DMS 273 treated with DMSO at 0.1 percent for 48 hours (cell line): ENCODE measurements at places on chromosomes 11 and 22.
A peak's percentile ranks its signal among the peaks of the same experiment; 100 is the strongest.

- DNase-seq, result no peak
These were observed 10.5 kb upstream of the CHRM1 start for GRCh38 chr11:62931499-62932278.

DNA sequence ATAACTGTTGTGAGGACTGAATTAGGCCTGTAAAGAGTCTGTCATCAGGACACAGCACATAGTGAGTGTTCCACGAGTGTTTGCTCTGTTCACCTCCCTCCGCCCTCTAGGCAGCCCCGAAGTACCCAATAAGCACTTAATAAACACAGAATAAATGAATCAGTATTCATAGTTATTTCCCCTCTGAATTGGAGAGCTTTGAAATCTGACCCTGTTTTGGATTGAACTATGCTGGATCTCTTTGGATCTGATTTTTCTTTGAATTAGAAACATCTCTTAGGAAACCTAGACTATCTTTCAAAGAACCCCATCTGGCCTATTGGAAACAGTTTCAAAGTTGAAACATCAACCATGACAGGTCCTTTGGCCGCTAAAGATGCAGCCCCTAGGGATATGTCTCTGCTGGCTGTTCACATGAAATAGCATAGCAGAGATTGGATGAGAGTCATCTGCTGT lies 615.5 kb downstream of the NTM start:
- no peak for DNase-seq

DNA sequence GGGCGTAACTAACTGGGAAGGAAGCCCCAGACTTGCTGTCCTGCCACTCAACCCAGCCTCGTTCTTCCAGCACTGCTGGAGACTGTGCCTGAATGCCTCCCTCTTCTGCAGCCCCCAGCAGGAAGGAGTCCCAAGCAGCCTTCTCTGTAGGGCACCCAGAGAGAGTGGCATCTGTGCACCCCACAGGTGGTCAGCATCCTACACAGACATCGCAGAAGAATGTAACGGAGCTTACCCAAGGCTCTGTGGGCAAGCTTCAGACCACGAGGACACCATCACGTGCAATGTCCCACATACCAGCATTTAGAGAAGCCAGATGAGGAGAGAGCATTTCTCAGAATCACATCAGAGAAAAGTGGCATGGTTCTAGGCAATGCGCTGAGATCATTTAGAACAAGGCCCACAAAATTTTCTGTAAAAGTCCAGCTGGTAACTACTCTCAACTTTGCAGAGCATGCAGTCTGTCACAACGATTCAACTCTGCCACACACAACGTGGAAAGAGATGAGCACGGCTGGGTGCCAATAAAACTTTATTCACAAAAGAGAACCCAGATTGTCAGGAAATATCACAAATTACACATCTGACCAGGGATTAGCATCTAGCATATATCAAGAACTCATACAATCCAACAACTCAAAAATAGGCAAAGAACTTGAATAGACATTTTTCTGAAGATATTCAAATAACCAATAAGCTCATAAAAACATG lies 33.4 kb downstream of the SHANK2 start:
- no peak for DNase-seq

GRCh38 chr11:83680321-83680720 lies 394.2 kb upstream of the CCDC90B start:
- no peak for DNase-seq

GRCh38 chr22:37231406-37232139 lies 12.5 kb downstream of the RAC2 start:
- DNase-seq, result no peak

DNA sequence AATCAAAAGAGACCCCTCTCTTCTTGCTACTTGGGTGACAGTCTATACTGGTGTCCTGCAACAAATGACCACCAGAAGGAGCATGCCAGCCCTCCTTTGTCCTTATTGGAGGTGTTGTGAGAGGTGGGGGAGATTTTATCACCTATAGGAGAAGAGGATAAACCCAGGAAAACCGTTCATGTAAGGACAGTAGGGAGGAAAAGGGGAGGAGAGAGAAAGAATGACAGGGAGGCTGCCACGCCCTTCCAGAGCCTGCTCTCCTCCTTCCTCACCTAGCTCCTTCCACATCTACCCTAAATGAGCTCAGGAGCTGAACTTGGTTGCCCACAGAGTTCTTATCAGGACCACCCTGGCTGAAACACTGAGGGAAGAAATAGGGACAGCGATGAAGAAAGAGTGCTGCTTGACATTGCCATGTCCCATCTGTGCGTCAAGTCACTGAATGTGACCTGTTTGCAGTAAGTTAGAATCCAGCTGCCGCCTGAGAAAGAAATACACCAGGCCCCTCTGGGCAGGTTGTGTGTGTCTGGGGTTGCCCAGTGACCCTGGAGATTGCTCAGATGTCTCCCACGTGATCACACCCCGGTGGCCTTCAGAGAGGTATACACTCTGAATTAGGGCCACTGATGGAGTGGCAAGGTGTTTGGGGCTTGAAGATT lies 40.4 kb upstream of the ETS1 start:
- DNase-seq, result no peak

- DNase-seq, result no peak
These were observed 597.9 kb upstream of the KIRREL3 start for GRCh38 chr11:127598476-127598875.

DNA sequence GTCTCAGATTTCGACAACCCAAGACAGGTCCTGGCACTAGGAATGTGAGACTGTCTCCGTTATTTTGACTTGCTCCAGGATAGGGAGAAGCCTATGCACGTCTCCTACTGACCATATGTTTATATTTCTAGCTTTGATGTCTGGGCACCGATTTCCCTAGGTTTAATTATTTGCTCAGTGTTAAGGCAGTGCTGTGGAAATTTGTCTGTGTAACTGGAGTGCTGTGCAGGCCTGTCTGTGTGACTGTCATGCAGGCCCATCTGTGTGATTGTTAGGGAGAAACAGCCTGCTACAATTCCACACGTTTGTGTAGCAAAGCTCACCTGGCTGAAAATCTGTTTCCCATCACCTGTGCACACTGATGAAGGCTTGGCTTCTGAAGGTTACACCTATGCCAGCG lies 29.6 kb upstream of the HSPA8 start:
- no peak for DNase-seq

DNA sequence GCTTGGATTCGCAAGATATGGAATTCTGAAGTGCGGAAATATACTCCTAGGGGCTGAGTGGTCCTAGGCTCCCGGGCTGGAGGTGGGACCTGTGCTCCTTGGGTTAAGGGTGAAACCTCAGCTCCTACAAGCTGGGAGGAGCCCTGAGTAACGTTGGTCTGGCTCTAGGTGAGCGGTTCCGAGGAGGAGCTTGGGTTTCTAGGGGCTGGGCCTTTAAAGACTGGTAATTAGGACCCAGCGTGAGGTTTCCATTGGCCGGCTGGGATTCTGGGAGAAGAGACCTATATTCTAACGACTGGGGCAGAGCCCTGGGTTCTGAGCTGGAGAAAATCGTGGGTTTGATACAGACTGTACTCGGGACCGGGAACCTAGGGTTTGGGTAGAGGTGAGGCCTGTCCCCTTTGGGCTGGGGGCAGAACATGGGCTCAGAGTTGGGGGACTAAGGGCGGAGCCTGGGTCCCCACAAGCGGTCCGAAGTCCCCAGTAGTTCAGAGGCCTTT lies 882 bp upstream of the MAP4K2 start:
- no peak for DNase-seq

DNA sequence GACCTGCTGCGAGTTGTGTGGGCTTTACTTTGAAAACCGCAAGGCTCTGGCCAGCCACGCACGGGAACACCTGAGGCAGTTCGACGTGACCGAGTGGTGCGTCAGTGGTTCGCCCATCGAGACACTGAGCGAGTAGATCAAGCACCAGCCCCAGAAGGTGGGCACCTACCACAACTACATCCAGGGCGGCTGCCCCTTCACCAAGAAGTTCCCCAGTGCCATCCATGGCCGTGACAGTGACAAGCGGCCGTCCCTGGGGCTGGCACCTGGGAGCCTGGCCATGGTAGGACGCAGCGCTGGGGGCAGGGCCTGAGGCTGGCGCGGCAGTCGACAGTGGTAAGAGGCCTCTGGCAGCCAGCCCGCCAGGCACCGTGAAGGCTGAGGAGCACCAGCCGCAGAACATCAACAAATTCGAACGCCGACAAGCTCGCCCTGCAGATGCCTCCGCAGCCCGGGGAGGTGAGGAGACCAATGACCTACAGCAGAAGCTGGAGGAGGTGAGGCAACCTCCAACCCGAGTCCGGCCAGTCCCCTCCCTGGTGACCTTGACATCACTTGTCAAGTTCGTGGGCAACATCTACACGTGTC lies 545.2 kb upstream of the CCDC179 start:
- DNase-seq, result no peak

- no peak for DNase-seq
These were observed 98.3 kb downstream of the TYR start for GRCh38 chr11:89275966-89276365.

DNA sequence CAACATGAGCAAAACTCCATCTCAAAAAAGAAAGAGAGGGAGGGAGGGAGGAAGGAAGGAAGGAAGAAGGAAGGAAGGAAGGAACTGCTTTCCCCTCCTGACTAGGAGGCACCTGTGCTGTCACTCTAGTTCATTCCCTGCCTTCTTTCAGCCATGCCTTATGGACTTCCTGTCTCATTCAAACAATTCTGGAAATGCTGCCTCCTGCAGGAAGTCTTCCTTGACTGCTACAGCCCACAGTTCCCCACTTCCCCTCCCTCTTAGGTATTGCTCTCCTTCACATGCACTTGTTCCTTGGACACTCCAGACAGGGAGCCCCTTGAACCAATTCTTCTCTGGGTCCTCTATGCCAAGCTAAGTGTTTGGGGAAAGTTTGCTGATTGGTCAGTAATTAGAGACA lies 31.6 kb upstream of the WNT11 start:
- DNase-seq, result no peak

DNA sequence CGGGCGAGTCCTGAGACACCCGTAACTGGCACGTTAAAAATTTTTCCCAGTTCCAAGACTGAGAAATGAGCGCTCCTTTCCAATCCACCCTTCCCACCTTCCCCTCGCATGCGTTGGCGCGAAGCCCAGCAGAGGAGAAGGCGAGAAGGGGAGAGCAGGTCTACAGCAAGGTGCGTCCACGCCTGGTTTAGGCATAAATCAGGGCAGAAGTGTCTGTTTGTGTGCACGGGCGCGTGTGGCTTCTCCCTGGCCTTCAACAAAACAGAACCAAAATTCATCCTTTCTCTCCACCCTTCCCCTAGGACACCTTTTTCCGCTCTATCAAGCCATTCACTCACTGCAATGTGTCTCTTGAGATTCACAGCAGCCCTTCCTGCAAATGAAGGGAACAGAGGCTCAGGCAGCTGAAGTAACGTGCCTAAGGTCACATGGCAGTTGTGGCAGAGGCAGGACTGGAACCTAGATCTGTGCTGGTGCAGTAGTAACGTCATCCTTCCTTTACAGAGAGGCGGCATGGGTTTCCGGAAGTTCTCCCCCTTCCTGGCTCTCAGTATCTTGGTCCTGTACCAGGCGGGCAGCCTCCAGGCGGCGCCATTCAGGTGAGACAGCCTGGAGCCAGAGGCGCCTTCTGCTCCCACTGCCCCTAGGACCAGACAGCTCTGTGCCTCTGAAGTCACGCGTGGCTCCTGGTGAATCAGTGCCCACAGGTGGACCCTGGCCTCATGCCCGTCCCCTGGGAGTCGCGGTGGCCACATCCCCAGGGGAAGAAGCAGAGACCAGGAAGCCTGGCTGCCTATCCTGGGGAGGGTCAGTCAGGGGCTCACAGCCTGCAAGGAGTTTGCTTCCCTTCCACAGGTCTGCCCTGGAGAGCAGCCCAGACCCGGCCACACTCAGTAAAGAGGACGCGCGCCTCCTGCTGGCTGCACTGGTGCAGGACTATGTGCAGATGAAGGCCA lies 1.1 kb downstream of the CALCB start:
- DNase-seq, result peak; percentile 61

GRCh38 chr22:30004101-30004500 lies 76.2 kb upstream of the HORMAD2 start:
- no peak for DNase-seq

DNA sequence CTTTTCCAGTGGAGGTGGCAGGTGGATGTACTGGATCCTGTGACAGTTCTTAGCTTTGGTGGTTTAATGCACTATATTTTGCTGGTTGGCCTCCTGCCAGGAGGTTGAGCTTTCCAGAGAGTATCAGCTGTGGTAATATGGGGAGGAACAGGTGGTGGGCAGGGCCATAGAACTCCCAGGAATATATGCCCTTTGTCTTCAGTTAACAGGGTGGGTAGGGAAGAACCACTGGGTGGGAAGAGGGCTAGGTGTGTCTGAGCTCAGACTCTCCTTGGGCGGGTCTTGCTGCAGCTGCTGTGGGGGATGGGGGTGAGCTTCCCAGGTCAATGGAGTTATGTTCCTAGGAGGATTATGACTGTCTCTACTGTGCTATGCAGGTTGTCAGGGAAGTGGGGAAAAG lies 203.8 kb downstream of the DLG2 start:
- no peak for DNase-seq

DNA sequence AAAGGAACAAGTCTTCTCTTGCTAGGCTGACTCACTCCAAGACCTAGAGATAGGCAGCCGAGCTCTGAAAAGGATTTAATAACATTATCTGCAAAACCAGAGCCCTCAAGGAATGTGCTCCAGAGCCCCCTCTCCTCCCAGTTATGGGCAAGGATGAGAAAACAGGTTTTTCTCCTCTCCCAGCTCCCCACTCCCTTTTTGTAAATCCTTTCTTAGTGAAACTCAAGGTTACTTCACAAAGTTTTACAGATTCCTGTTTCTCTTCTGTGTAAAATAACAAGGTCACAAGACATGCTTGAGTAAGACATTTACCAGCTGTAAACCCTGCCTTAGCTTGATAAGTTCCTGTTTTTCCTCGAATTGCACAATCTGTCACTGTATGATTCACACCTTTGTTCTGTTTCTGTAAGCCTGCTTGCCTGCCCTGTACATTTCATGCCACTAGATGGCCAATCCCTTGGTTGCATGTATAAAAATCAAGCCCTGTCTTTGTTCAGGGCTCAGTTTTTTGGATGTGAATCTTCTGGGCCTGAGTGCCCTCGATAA lies 489.4 kb downstream of the KCNA4 start:
- DNase-seq, result no peak

GRCh38 chr11:83139310-83139709 lies 17.6 kb upstream of the PCF11 start:
- no peak for DNase-seq

- DNase-seq, result no peak
These were observed 30.6 kb downstream of the IGHMBP2 start for GRCh38 chr11:68934321-68934645.

DNA sequence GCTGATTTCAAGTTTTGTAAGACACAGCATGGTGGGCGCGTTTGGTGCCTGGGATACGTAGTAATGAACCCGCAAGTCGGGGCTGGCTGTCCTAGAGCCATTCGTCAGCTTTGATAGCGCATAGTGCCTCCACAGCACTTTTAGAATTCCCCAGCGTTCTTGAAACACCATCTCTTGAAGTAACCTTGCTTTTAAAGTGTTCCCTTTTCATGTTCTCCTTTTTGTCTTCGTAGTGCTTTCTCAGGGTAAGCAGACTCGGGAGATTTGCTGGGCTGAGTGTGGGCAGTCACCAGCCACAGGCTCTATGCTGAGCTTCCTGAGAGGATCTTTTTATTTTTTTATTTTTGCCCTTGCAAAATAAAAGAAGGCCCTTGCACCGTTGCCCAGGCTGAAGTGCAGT lies 39.6 kb upstream of the CTTN start:
- DNase-seq, result no peak

- DNase-seq, result no peak
These were observed 141.1 kb upstream of the ARHGAP42 start for GRCh38 chr11:100545970-100546369.

- no peak for DNase-seq
These were observed 9.9 kb downstream of the IL10RA start for GRCh38 chr11:117996058-117996457.

GRCh38 chr11:64810891-64811272 lies 531 bp upstream of the MEN1 start:
- DNase-seq, result no peak

- no peak for DNase-seq
These were observed 530.2 kb downstream of the SOX6 start for GRCh38 chr11:15825976-15826650.
